Epithelial cell of proximal tubule (primary cell): ENCODE measurements at places on chromosomes 2 and 18. TPM values are rescaled to one million over a fixed set of nuclear protein-coding genes. Genes with fewer than 3 reads are reported as not detected.

THSD7B gene
- 0.81 and 1.4 TPM in 2 replicates for total RNA-seq

SERPINB11 gene
- total RNA-seq: not detected in 2 replicates

SLC25A12 gene
- total RNA-seq: 8.6 and 12.4 TPM in 2 replicates

STPG4 gene
- total RNA-seq: 0.58 TPM in 1 of 2 replicates, not detected in the other

SGPP2 gene
- total RNA-seq: 9.1 and 9.7 TPM in 2 replicates

IL1A gene
- 1.4 TPM in 2 replicates for total RNA-seq

COX7A2L gene
- 147 and 150 TPM in 2 replicates for total RNA-seq

KLHL14 gene
- total RNA-seq: 2.9 and 3.0 TPM in 2 replicates

CYBRD1 gene
- 2.5 and 5.1 TPM in 2 replicates for total RNA-seq

TANK gene
- total RNA-seq: 25.8 and 34.1 TPM in 2 replicates

SMAD2 gene
- 64.6 and 79.5 TPM in 2 replicates for total RNA-seq

TEX44 gene
- total RNA-seq: not detected in 2 replicates

AAMP gene
- 119 and 173 TPM in 2 replicates for total RNA-seq

STAMBP gene
- total RNA-seq: 34.9 and 37.5 TPM in 2 replicates

SKA1 gene
- total RNA-seq: 23.9 and 34.2 TPM in 2 replicates
